ENCODE measurements at places on chromosomes 6 and 20.

- DNase-seq: no peak
Measured at GRCh38 chr6:157538168-157538567, 157.2 kb downstream of the ZDHHC14 start.

GRCh38 chr6:139490482-139490881, 116.0 kb upstream of the CITED2 start:
- DNase-seq: no peak

DNA sequence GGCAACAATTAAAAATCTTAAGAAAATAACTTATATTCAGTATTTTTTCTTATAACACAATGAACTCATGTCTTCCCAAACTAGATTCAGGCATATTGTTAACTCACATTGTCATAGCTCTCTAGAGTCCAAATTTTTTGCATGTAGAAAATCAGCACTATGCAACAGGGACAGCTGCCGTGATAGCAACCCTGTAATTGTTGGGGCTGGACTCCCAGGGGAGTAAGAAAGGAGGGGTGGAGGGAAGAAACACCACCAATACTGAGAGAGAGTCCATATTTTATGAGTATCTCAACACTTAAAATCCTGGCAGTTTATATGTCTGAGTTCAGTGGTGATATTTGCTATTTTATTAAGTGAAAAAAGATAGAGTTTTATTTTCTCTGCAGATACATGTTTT, 89.6 kb upstream of the HS3ST5 start:
- DNase-seq: no peak

DNA sequence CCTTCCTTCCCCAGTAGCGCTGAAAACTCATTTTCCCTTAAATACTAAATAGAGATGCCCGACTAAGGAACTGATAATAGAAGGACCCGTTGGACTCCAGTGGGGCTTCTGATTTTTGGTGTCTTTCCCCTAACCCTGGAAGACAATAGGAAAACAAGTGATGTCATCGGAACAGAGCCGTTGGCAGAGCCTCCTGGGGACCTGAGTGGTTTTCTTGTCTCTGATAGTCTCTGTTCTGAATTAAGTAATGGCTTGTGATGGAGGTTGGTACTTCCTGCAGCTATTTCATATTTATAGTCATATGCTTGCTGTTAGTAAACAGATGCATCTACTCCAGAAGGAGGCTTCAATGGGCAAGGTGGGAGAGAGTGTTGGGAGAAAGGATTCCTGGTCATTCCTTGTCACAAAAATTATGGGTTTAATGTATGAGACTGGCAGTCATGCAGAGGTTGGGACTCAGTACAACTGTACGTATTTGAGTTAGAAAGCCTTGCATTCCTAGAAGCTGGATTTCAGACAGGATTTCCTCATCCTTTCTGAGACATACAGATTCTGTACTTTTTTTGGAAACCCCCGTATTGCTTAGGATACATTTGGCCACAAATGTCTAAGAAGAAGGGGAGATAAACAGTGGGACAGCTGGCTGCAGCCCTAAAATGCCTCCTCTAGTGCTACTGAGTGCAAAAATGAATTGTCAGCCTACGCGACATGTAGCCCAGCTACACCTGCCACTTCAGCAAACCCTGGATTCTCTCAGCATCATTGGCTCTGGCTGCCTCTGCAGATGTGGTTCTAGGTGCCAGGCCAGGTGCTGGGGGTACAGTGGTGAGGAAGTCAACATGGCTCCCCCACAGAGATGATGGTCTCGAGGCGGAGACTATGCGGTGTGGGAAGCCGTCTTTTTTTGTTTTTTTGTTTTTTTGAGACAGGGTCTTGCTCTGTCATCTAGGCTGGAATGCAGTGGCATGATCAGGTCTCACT, 38.1 kb downstream of the CDS2 start:
- DNase-seq: no peak

GRCh38 chr20:63070301-63070625, 63.5 kb upstream of the BHLHE23 start:
- DNase-seq: no peak

- DNase-seq: no peak
Measured at GRCh38 chr6:37783856-37784584, 35.5 kb upstream of the ZFAND3 start.

GRCh38 chr6:18707714-18708439, 320.7 kb downstream of the RNF144B start:
- DNase-seq: no peak

GRCh38 chr6:108565893-108566292, 5.2 kb downstream of the FOXO3 start:
- no peak for DNase-seq

GRCh38 chr6:70371454-70372105, 41.7 kb upstream of the FAM135A start:
- DNase-seq: peak; percentile 75

- DNase-seq: no peak
Measured at GRCh38 chr20:2797136-2797983, 3.1 kb downstream of the CPXM1 start.

- no peak for DNase-seq
Measured at GRCh38 chr6:103047567-103047966, 1654.1 kb downstream of the GRIK2 start.

GRCh38 chr20:44746367-44747165, 901 bp downstream of the KCNK15 start:
- no peak for DNase-seq

DNA sequence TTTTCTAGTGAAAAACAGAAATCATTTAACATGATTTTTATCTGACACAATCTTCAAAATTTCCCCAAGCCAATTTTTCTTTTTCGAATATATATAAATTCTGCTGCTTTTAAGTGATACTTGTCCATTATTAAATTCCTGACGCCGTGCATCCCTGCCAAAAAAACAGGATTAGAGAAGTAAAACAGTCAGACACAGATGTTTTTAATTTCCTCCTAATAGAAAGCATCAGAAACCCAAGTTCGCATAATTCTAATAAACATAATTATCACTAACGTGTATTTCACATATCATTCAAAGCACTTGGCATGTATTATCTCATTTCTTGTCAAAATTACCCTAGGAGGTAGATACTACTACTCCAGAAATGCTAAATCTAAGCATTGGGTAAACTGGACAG, 179.5 kb downstream of the ZFP64 start:
- DNase-seq: no peak

- DNase-seq: no peak
Measured at GRCh38 chr6:74902089-74902488, 303.8 kb downstream of the COL12A1 start.

DNA sequence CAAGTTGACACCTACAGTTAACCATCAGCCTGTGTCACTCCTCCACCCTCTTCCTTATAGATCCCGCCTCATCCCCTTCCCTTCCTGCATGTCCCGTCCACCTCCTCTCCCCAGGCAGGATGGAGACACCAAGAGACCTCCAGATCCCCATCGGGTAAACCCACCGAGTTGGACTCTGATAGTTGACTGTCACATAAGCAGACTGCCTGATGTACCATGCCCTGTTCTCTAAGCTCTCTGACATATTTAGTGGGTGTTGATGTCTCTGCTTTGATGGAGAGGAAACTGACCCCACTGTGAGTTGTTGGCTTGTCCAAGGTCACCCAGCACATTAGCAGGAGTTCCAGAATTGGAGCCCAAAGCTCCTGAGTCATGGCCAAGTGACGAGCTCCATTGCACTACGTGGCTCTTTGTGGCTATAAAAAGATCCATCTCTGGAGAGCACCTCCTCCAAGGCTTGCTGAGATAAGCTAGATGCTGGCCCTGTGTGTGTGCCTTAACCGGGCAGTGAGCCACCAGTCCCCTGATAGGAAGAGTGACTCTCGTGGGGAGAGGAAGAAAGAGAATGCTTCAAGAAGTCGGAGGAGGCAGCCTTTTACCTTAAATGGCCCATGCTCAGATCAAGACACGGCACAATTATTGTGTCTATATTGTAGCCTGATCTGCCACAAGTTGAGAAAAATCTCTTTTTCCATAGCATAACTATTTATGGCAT, 236.0 kb upstream of the ECI2 start:
- no peak for DNase-seq

- no peak for DNase-seq
Measured at GRCh38 chr6:5481750-5482149, 220.4 kb downstream of the FARS2 start.

DNA sequence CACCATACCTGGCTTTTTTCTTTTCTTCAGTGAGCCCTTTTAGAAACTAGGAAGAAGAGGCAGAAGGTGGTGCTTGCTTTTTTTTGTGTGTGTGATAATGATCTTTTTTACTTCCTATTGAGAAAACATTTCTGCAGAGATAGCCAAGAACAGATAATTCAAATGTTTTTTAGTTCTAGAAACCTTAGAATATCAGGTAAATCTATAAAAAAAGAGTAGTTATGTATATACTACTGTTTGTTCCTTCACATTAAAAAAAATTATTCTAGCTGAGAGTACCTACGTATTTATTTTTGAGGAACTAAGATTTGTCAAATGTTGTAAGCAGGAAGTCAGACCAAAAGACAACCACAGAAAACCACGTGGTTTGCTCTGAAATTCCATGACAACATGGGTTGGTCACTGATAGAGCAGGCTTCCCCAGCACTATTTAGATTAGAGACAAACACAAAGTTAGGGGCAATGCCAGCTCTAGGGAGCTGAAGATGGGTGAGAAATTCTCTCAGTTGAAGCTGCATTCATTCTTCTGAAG, 12.8 kb downstream of the STK4 start:
- no peak for DNase-seq

DNA sequence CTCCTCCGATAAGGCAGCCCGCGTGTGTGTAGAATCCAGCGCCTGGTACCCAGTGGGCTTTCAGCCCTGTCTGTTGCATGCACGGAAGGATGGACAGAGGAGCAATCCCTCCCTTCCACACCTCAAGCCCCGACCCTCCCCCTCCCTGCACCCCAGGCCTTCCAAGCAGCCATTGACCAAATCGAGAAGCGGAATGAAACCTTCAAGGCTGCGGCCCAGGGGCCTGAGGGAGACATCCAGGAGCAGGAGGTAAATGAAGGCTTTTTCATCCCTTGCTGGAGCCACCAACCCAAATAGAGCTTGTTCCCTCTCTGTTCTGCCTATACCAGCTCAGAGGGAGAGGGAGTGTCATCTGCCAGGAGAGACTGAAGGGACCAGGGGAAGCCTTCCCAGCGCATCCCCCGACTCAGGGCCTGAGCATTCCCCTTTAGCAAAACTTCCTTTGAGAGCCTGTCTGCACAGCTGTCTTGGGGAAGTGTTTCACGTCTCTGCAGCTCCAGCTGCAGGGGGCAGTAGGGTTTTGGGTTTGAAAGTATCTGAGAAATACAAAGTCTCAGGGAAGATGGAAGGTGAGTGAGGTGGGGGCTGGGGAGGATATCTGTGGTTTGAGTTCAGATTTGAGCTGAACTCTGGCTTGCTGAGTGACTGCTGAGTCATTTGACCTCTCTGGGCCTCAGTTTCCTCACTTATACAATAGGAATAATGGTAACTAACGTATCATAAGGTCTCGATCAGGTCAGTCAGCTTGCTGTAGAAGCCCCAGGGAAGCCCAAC, 16.1 kb downstream of the FGD2 start:
- no peak for DNase-seq

GRCh38 chr6:5068153-5068751, 16.9 kb upstream of the PPP1R3G start:
- no peak for DNase-seq

DNA sequence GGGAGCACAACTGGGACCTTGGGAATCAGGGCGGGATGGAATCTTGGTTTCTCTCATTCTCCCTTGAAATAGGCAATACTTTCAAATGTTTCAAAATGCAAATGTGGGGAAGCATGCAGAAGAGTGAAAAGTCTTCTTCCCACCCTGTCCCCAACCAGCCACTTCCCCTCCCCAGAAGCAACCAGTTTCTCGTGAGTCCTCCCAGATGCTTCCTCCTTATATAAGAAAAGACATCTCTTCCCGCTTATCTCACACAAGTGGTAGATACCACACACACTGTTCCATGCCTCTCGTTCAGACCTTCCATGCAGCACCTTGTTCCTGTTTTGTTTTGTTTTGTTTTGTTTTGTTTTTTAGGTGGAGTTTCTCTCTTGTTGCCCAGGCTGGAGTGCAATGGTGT, 25.1 kb downstream of the HCK start:
- no peak for DNase-seq

DNA sequence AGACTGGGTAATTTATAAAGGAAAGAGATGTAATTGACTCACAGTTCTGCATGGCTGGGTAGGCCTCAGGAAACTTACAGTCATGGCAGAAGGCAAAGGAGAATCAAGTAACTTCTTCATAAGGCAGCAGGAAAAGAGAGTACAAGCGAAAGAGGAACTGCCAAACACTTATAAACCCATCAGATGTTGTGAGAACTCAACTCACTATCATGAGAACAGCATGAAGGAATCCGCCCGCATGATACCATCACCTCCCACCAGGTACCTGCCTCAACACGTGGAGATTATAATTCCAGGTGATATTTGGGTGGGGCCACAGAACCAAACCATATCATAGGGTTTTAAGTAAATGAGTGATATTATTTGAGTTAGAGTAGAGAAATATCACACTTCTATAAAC, 189.3 kb downstream of the TSHZ2 start:
- no peak for DNase-seq
